HCT116 (cell line): ENCODE measurements at places on chromosomes 7 and 10. TPM values are rescaled to one million over a fixed set of nuclear protein-coding genes. Genes with fewer than 3 reads are reported as not detected.

PDE6C gene
- total RNA-seq = not detected

- peaks cover 9% of the 10 kb centered on the region; the same call in 1 of the 2 replicates for H3K4me1 ChIP-seq
- no peaks in the 10 kb centered on the region for H3K36me3 ChIP-seq
- DNase-seq = no peak
Observed at GRCh38 chr10:46555713-46556514, 544 bp downstream of the GPRIN2 start.

DNA sequence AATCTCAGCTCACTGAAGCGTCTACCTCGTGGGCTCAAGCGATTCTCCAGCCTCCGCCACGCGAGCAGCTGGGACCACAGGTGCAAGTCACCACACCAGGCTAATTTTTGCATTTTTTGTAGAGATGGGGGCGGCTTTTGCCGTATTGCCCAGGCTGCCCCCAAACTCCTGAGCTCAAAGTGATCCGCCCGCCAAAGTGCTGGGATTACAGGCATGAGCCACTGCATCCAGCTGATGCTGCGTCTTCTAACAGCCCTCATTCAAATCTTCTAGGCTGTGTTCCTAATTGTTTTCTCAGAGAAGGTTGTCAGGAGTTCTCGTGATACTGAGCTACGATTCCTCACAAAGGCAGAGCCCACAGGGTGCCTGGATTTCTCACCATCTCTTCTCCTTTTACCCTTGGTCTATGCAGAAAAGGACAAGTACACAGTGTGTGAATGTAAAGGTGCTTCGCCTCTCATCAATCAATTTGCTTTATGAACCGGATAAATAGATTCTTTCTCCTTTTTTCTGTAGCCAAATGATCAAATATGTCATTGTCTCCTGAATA lies 247.3 kb upstream of the PTN start:
- H3K27me3 ChIP-seq = no peaks in the 10 kb centered on the region
- H3K4me3 ChIP-seq = no peak overlapping the region
- H3K4me1 ChIP-seq = no peaks in the 10 kb centered on the region
- no peak for DNase-seq
- H3K36me3 ChIP-seq = no peaks in the 10 kb centered on the region

DNA sequence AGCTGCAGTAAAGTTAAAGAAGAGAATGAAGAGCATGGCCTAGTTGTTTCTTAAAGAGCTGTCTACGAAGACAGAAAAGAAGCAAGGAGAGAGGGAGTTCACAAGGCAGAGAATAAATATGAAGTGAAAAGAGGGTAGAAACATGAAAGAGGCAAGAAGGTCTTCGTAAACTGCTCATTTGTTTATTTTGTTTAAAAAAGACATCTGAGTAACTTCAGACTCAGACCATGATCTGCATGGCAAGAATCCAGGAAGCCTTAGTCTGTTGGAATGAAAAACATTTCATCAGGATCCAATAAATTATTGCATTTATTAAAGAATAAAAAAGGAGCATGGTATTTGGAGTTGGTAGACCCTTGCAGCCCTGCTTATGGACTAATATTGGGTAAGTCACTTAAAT lies 151.1 kb downstream of the SEM1 start:
- H3K4me3 ChIP-seq = no peak overlapping the region
- DNase-seq = no peak
- no peaks in the 10 kb centered on the region for H3K27me3 ChIP-seq
- no peak overlapping the region for H3K27ac ChIP-seq
- H3K36me3 ChIP-seq = no peaks in the 10 kb centered on the region
- H3K4me1 ChIP-seq = no peaks in the 10 kb centered on the region

DNA sequence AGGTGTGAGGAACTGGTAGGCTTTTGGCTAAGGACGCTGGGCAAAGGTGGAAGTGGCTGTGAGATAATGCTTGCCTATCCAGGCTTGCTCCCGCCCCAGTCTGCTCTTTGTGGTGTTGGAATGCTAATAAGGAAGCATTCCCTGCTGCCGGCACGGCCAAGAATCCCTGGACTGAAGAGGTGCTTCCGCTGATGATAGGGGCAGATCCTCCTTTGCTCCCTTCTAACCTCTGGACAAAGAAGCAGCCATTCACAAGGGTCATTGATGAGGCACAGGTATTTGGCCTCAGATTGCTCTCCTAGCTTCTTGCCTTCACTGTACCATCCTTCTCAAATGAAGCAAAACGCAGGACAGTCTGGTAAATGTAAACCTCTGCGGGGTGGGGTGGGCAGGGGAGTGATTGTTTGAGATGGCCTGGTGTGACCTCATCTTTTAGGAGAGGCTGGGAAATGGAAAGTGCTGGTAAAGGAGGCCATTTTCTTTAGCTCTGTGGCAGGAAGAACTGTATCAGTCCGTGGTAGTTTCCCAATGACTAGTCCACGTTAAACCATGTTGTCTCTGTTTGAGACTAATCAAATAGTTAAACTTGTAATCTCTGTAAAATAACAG lies 1.7 kb downstream of the PGAM1 start:
- H3K27me3 ChIP-seq = no peaks in the 10 kb centered on the region
- H3K4me3 ChIP-seq = peak overlapping the region; percentile 87
- H3K27ac ChIP-seq = peak overlapping the region; percentile 96
- peaks cover 32% of the 10 kb centered on the region for H3K4me1 ChIP-seq
- H3K36me3 ChIP-seq = peaks cover 42% of the 10 kb centered on the region

DNA sequence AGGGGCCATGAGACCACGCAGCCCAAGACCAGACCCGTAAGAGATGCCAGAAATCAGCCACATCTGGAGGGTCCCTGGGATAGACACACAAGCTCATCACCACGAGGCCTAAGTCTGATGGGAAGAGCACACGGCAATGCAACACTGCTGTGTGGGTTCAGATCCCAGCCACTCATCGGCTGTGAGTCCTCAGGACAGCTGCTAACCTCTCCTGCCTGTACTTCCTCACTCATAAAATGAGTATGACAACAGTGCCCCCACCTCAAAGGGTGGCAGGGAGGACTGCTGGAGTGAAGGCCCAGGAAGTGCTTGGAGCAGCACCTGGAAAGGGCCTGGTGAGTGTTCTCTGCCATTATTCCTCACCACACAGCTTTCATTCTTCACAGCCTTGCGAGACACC lies 60.9 kb downstream of the MAD1L1 start:
- no peak for DNase-seq
- peaks cover 11% of the 10 kb centered on the region for H3K4me1 ChIP-seq
- no peaks in the 10 kb centered on the region for H3K36me3 ChIP-seq
- no peaks in the 10 kb centered on the region for H3K27me3 ChIP-seq
- H3K4me3 ChIP-seq = no peak overlapping the region
- no peak overlapping the region for H3K27ac ChIP-seq

DNA sequence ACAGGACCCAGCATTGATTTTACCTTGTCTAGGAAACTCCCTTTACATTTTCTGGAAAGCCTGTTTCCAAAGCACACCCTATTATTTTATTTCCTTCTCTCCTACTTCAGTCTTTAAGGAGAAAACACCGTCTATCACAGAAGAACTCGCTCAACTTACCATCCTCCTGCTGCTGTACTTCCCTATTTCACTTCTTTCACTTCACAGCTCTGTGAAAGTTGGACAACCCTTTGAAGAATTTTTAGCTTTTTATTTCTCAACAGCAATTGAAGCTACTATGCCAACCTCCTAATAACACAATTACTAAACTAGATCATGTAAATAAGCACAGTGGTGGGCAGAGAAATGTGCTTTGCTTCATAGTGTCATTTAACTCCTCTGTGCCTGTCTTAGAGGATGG lies 166.5 kb downstream of the TFEC start:
- no peaks in the 10 kb centered on the region for H3K4me1 ChIP-seq
- no peaks in the 10 kb centered on the region for H3K36me3 ChIP-seq
- DNase-seq = no peak
- no peaks in the 10 kb centered on the region for H3K27me3 ChIP-seq

DNA sequence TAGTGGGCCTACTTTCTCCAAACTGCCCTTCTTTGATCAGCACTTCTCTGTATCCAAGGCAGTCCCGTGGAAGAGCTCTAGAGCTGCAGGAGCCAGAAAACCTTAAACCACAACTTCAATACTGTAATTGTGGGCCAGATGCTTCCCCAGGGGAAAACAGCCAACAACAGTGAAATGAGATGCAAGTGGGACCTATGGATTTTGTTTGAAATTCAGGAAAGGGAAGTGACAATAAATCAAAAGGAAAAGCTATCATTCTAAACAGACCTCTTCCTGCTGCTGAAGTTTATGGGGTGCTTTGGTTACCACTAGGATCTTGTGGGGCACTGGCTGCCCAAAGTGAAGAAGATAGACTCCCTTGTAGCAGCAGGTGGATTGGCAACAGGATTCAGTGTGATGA lies 1031.7 kb downstream of the LRMDA start:
- H3K4me1 ChIP-seq = no peaks in the 10 kb centered on the region
- no peaks in the 10 kb centered on the region for H3K36me3 ChIP-seq
- DNase-seq = no peak
- H3K4me3 ChIP-seq = no peak overlapping the region
- H3K27me3 ChIP-seq = peaks cover 17% of the 10 kb centered on the region

DNA sequence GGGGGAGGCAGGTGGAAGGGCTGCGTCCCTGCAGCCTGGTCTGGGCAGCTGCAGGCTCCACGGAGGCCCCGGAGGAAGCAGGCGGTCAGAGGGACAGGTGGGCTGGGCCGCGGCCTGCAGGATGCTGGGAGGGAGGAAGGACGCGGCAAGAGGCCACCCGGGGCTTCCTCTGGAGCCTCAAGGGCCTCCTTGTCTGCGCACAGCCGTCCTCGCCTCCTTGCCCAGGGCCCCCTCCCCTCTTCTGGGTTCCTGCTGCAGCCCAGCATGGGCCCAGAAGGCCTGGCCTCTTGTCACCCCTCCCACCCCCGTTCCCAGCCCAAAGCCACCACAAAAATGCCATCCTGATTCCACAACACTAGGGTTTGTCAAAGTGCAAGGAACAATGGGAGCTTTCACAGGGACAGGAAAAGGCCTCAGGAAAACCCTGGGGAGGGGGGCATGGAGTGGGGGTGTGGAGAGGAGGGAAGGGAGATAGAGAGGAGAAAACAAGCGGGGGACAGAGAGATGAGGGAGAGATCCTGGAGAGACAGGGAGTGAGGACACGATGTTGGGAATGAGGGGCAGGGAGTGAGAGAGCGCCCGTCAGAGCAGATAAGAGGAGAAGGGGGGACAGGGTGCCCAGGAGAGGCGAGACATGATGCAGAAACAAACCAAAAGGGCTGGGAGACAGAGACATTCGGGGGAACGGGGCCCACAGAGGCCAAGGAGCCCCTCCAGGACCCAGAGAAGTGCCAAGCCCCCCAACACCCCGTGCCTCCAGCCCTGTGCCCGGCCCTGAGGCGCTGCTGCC lies 41.8 kb downstream of the ZCCHC24 start:
- no peak for DNase-seq
- H3K36me3 ChIP-seq = no peaks in the 10 kb centered on the region
- no peak overlapping the region for H3K4me3 ChIP-seq
- peaks cover 6% of the 10 kb centered on the region; the same call in 1 of the 2 replicates for H3K4me1 ChIP-seq

DNA sequence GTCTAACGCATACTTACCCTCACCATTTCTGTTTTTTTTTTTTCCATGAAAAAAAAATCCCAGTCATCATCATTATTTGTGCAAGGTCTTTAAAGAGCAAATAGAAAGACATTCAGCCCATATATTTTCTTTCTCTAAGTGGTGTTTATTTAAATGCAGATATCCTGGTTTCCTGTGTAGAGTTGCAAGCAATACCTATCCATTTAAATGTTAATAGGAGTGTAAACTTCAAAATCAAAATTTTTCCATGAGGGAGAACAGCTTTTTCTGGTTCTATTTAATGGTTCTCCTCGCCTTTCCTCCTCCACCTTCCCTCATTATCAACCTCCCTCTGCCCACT lies 120.1 kb upstream of the AGK start:
- no peaks in the 10 kb centered on the region for H3K4me1 ChIP-seq
- H3K4me3 ChIP-seq = no peak overlapping the region
- H3K36me3 ChIP-seq = no peaks in the 10 kb centered on the region
- H3K27me3 ChIP-seq = peaks cover 43% of the 10 kb centered on the region

DNA sequence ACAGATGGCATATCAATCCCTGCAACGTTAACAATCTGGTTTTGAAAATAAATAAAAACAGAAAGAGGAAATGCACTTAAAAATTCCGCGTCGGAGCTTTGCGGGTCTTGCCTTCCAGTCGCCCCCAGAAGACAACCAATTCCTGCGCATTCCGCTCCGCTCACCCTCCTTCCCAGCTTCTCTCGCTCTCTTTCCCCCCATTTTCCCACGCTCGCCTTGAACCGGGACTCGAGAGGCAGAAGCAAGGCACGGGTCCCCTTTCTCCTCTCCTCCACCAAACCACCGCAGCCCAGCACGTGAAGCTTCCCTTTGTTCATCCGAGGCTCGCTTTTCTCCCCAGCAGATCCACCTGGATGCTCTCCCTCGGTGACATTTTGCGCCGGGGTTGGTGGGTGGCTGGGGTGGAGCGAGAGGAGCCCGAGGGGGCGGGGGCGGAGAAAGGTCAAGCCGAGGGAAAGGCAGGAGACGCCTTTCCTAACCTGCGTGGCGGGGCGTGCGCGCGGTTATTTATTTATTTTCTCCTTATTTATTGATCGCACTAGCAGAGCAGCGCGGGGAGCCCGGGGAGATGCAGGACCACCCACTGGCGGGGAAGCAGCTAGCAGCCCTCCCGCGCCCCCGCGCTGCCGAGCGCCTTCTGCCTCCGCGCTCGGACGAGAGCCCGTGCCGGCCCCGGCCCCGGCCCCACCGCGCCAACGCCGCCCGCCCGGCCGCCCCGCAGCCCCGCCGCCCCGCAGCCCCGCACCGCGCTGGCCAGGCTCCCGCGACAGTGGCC lies at the start of gene KCND2:
KCND2 (plus strand) TSS at position 475 of the 775 bp plus-strand sequence.
- H3K27ac ChIP-seq = no peak within 1 kb of the TSS
- no peaks in the 10 kb centered on the region for H3K27me3 ChIP-seq
- H3K36me3 ChIP-seq = no peaks in the 10 kb centered on the region
- H3K4me1 ChIP-seq = no peaks in the 10 kb centered on the region

GRCh38 chr7:31918706-31919393 lies 151.4 kb downstream of the PDE1C start:
- no peak for DNase-seq
- H3K27me3 ChIP-seq = 0 out of 2 replicates have a peak, but pooled peaks cover 5% of the 10 kb centered on the region
- no peak overlapping the region for H3K27ac ChIP-seq
- no peaks in the 10 kb centered on the region for H3K36me3 ChIP-seq
- H3K4me3 ChIP-seq = no peak overlapping the region

DNA sequence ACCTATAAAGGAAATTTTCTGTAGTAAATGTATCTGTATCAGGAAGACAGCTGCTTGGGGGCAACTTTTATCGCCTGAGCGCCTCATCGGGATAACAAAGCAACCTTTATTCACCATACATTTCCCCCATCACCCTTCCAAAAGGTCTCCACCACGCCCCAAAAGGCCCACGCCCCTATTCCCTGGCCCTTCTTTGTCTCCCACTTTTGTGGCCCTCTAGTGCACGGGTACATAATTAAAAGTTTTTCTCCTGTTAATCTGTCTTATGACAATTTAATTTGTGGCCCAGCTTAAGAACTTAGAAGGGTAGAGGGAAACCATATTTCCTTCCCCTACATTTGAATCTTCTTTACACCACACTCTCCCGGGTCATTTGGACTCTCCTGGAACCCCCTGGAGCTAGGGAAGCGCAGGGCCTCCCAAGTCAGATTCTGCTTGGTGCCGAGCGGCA lies 625 bp downstream of the RP9 start:
- H3K4me1 ChIP-seq = peaks cover 24% of the 10 kb centered on the region
- peak overlapping the region; percentile 79 for H3K4me3 ChIP-seq
- DNase-seq = no peak
- peak overlapping the region; percentile 91 for H3K27ac ChIP-seq
- no peaks in the 10 kb centered on the region for H3K36me3 ChIP-seq

RAB19 gene
- total RNA-seq = 2.6 TPM

OR13A1 gene
- not detected for total RNA-seq

PPP1R3A gene
- total RNA-seq = not detected
